ENCODE measurements at places on chromosomes 11 and 22. TPM values are rescaled to one million over a fixed set of nuclear protein-coding genes. Genes with fewer than 3 reads are reported as not detected.

The OR52L1 gene
- total RNA-seq, result not detected

The GGTLC2 gene
- not detected for total RNA-seq

The PLA2G3 gene
- 0.31 TPM for total RNA-seq

The KRTAP5-11 gene
- total RNA-seq, result not detected

The CHADL gene
- total RNA-seq, result 3.5 TPM

The ANKRD13D gene
- 35.4 TPM for total RNA-seq

The CBY1 gene
- 22.9 TPM for total RNA-seq

The TMPRSS5 gene
- not detected for total RNA-seq

The MYOD1 gene
- not detected for total RNA-seq

The HBB gene
- not detected for total RNA-seq

The KDM4D gene
- 1.2 TPM for total RNA-seq

The ZNF214 gene
- total RNA-seq, result 2.1 TPM

The INPPL1 gene
- 31.4 TPM for total RNA-seq

The CSNK2A3 gene
- total RNA-seq, result 0.47 TPM

The SELENOH gene
- 188 TPM for total RNA-seq
